Activated T-cell treated with anti-CD3 and anti-CD28 coated beads, Interleukin-2, amount 50 U/mL, for 4 hours (primary cell): ENCODE measurements at places on chromosomes 6 and 20. TPM values are rescaled to one million over a fixed set of nuclear protein-coding genes. Genes with fewer than 3 reads are reported as not detected.

Gene MATN4
- total RNA-seq, result 0.11 TPM

Gene ISM1
- 3.5 TPM for total RNA-seq

Gene PSORS1C2
- not detected for total RNA-seq

Gene CD2AP
- total RNA-seq, result 31.3 TPM

Gene RGL2
- total RNA-seq, result 15.8 TPM

Gene NFATC2
- total RNA-seq, result 48.9 TPM

Gene SNHG17
- 310 TPM for total RNA-seq

DNA sequence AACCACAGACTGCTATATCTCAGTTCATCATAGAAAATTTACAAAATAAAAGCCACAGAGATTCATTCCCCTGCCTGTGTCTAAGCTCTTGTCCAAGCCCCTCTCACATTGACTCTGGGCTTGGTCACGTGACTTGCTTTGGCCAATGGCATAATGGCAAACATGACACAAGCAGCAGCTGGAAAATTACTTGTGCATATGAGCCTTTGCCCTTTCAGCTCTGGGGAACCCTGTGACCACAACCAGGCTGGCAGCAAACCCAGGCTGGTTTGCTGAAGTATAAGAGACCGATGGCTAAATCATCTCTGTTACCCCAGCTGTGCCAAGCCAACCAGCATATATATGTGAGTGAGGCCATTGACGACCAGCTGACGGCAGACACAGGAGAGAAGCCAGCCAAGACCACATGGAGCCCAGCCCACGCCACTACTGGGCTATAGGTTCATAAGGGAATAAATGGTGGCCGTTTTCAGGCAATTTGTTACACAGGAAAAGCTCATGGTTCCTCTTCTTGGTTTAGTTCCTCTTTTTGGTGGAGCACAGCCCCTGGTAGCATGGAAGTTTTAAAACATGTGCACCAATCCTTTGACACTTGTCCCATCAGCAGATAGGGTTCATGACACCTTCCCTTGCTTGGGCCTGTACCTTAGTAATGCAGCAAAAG lies 31.8 kb upstream of the RSPO4 start:
- no peak for DNase-seq

GRCh38 chr6:148146717-148147462 lies 195.7 kb upstream of the SASH1 start:
- DNase-seq, result peak; percentile 35

DNA sequence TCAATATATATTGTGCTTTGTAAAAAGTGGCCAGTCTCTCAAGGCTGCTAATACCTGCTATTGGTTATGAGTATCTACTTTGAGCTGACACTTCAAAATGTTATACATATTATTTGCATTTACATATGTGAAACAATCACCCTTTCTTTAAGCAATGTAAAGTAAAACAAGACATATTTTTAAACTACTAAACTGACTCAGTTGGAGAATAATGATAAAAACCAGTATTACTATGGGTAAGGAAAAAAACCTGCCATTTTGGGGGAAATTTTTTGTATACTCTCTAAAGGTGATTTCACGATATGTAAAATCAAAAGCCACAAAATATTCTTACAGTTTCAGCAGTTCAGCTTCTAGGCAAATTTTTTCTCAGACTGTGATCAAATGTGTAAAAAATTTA lies 232.3 kb downstream of the PRL start:
- no peak for DNase-seq

- DNase-seq, result no peak
Measured at GRCh38 chr20:8213831-8214587, 81.9 kb downstream of the PLCB1 start.

DNA sequence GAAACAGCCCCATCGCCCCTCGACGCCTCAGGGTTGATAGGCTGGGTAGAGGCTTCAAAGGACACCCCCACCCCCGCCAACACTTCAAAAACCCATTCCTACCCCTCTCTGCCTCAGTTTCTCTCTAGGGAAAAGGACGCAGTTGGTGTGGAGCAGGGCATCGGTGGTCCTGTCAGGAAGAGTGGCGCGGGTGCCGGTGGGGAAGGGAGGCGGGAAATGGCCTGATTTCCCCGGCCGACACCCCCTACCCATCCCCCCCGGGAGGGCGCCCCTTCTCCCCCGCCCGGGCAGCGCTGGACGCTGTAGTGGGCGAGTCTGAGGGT lies 367 bp downstream of the NRSN2 start:
- no peak for DNase-seq

DNA sequence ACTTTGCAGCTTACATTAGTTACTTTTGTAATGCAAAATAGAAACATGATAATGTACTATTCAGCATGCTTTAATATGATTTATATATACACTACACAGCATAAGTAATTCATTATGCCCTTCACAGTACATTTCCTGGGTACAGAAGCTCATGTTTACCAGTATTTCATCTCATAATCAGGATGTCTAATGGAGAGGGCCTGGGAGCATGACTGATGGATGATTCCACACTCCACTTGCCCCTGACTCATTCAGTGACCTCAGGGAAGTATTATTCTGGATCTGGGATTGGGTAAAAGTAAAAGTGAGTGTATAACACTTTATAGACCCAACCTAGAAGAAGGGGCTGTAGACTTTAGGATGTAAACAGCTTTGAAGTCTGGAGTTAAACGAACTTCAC lies 31.4 kb upstream of the BACH2 start:
- DNase-seq, result no peak

GRCh38 chr6:134830940-134831339 lies 119.0 kb downstream of the ALDH8A1 start:
- DNase-seq, result no peak

DNA sequence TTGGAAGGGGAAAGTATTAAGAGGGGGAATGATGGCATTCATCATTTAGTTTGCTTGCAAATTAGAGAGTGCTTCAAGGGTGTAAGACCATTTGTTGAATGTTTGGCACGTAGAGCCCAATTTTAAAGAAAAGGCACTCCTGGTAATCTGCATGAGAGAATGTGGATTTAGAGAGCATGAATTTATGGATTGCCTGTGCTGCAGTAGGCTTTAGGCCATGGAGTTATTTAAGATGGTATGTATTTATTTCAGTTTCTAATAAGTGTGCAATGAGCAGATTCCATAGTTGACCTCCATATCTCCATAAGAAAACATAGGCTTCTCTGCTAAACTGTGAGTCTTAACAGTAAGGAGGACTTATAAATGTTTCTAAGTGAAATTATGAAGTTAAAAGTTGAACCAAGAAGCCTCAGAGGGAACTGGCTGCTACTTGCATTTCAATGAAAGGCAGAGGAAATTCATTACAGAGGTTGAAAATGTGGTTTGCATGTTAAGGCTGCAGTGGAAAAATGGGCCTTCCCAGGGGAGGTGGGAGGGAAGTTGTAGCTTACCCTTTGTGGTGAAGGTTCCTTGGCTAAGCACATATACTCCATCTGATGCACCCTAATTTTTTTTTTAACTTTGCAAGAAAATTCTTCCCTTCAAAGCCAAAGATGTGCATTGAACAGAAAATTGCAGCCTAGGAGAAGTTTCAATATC lies 134.2 kb downstream of the CARMIL1 start:
- DNase-seq, result no peak

DNA sequence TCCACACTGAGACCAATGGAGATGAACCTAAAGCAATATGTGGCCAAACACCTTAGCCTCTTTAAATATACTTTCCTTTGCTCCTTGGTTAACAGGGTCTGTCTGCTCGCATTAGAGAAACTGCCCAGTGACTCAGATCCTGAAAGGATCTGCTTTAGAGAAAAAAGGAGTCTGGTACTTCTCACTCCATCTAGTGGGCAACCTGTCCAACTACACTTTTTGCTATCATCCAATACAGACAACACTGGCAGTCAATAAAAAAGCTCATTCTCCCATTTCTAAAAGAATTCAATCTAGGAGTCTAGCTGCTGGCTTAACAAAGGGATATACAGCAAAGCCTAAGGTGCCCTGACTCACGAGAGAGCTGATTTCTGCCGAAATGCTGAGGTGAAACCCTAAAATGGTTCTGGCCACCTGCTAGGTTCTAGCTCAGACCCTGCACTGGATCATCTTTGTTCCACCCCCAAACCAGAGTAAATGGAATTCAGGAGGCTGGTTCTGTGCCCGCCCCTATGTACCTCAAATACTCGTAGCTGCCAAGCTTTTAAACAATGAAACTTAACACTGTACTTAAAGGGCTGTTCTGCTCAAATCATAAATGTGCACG lies 11.5 kb downstream of the GNL1 start:
- DNase-seq, result no peak

GRCh38 chr6:1713016-1713600 lies 103.4 kb downstream of the FOXC1 start:
- DNase-seq, result no peak

- DNase-seq, result no peak
Measured at GRCh38 chr20:5974531-5974930, 24.1 kb downstream of the MCM8 start.

DNA sequence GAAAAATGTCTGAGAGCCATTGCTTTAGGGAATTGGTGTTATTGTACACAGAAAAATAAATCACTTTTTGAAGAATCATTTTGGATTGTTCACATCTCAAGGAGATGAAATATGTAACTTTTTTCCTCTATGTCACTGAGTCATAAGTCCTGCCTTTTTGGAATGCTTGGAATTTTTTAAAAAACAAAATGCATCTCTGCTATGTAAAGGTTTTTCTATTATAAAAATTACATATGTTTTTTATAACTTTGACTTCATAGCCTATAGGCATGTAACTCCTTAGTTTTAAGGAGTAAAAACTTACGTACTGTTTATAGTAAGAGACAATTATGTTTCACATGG lies 8.7 kb downstream of the RNF144B start:
- DNase-seq, result no peak

GRCh38 chr6:107545763-107546162 lies 55.8 kb downstream of the SOBP start:
- DNase-seq, result no peak

DNA sequence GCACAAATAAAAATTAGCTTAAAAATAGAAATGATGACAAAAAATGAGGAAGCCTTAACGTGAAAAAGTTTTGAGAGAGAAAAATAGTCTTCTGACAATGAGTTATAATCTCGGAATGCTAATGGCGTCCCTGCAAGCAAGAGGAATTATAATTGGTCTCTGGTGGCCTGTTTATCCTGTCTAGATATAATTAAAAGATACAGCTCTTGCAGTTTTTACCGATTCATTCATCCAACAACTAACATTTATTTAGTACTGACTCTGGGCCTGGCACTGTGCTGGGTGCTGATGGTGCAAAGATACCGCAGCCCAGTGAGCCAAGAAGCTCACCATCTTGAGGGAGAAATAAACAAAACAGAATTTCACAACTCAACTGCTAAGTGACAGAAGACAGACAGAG lies 31.6 kb upstream of the ANKRD60 start:
- DNase-seq, result no peak

DNA sequence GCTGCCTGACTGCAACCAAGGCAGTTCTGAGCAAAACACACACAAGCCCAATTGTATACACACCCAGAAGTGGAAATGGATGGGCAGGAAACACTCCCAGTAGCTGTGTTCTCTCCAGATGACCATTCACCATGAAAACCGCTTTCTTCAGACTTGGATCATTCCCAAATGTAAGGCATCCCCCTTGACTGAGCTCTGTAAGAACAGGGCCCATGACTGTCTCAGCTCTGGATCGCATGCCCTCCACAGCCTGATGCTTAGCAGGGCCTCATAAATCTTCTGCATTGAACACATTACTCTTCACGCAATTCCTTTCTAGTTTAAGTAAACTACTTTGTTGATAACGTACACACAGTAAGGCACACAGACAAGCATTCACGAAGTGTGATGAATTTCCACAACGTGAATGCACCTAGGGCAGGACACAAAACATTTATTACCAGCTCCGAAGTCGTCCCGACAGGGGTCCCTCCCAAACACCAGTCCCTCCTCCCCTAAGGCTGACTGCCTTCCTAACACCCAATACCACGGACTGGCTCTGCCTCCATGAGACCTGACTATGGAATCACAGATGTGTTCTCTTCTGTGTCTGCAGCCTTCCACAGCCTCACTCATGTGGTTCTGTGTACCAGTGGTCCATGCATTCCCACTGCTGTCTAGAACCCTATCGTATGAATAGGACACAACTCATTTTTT lies 31.7 kb downstream of the BMP7 start:
- DNase-seq, result no peak

- DNase-seq, result no peak
Measured at GRCh38 chr6:28212510-28213212, 12.4 kb upstream of the ZSCAN9 start.

DNA sequence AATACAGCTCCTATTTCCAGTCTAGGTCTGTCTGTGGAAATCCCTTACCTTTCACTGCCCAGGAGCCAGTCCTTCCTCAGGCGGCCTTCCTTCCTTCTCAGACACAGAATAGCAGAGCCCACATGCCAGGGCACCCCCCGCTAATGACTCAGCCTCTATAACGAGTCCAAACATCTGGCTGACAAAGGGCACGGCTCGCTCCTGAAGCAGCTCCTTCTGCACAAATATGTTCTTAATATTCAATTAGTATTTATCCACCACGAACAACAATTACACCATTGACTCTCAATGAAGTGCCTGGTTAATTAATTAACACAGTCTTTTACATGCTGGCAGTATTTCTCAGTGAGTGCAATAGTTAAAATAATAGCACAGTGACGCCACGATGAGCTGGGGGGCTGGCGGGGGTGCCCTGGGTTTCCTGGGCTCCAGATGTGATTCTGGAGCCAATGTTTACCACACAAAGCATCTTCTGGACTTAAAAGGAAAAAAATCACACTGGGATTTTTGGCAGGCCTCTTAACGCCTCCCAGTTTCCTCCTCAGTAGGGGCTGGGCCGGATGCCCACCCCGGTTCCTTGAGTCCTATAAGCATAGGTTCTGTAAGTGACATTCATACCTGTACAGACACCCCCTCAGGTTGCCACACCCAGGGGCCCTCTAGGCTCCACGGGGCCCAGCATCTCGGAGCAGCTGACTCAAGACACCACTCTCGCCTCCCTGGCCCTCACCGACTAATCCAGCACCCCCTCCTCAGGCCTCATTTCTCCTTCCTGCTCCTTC lies 158.6 kb upstream of the MLN start:
- DNase-seq, result no peak
